ENCODE measurements at places on chromosomes 16 and 17.
A peak's percentile ranks its signal among the peaks of the same experiment; 100 is the strongest.

DNA sequence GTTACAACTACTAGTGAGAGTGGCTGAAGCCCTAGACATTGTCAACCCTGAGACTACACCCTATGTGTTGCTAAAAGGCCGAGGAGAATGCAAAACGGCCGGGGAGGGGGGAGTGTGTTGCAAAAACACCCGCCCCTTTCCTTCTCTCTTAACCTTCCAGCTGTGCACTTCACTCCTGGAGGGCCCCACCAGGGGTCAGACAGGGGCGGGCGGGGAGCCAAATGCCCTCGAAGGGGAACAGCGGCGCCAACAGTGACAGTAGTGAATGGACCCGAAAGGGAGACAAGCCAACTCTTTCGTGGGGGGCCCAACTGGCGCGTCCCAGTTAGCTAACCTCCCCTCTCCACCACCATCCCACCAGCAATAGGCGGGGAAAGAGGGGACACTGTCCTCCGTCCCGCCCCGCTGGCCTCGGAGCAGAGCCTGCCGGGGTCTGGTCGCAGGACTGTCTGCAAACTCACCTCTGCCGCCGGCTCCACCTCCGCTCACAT lies 352 bp downstream of the MARF1 start:
- DNase-seq: peak; percentile 71

GRCh38 chr17:77933777-77934398 lies 24.6 kb upstream of the TNRC6C start:
- no peak for DNase-seq

GRCh38 chr17:32777436-32777835 lies 99.5 kb downstream of the MYO1D start:
- no peak for DNase-seq

- no peak for DNase-seq
These were observed at the start of gene B4GALNT2 for GRCh38 chr17:49132699-49133364. B4GALNT2 (plus strand) TSS chr17:49132769; CDS start chr17:49132793, 24 bp downstream.

DNA sequence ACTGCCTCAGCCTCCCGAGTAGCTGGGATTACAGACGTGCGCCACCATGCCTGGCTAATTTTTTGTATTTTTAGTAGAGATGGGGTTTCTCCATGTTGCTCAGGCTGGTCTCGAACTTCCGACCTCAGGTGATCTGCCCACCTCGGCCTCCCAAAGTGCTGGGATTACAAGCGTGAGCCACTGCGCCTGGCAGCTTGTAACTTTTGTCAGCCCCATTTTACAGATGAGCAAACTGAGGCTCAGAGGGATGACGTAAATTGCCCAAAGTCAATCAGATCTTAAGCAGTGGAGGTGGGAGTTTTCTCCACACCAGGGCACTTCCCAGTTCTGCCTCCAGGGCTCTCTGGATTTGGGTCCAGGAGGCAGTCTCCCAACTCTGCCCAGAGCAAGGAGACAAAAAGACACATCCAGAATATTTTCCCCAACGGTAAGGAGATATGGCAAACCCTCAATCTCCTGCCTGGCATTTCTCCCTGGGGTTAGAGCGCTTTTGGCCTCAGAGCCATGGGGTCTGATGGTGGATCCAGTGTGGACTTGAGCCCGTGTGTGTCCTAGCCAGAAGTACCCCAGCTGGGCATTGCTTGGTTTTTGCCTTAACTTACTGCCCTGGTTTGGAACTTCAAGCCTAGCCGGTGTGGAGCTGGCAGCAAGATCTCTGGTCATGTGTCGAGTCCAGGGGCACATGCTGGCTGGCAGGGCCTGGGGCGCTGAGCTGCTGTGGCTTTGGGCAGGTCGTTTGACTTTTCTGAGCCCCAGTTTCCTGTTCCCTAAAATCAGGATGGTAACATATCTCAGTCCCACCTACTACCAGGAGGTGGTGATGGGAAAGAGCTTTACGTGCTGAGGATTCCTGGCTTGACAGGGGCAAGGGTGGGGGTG lies 3.4 kb downstream of the ADAM11 start:
- no peak for DNase-seq

DNA sequence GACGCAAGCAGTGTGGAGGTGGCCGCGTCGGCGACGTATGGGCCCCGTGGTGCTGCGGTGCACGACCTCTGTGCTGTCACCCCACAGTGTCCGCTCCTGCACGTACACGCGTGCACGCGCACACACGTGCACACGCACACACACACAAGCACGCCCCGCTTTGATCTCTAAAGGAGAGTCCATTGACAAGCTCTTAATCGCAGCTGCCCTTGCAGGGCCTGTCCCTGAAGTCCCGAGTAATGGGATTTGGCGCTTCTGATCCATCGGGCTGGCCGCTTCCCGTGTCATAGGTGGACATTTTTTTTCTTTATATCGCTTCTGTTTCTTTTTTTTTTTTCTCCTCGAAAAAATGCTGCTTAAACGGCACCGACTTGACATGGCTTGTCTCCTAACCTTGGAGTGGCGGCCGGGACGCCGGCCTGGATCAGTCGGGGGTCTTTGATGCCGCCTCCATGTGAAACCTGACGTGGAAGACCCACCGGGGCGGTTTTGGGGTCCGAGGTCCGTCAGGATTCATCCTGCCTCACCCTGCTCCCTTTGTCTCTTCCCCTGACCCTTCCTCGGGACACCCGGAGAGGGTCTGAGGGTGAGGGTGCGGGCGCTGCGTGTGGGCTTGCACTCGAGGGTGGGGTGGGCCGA lies 8.3 kb upstream of the AXIN1 start:
- no peak for DNase-seq

- no peak for DNase-seq
These were observed 12.7 kb downstream of the SEC14L1 start for GRCh38 chr17:77153472-77153871.

- peak; percentile 51 for DNase-seq
These were observed 997 bp downstream of the ACADVL start for GRCh38 chr17:7220593-7221277.

DNA sequence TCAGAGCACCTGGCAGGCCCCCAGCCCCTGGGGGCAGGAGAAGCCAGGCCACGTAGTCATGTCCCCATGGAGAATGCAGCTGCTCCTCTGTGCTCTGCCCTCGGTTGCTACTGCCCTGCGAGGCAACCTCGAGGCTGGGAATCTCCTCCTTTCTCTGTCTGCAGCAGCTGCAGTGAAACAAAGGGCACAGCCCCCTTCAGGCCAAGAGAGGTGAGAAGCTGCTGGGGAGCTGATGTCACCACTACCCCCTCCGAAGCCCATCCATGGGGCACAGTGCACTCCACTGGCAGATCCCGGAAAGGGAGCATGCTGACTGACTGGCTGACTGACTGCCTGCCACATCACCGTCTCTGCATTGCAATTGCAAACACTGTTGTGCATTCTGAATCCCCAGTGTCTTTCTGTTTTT lies 103.7 kb downstream of the GRIN2A start:
- DNase-seq: no peak

- DNase-seq: peak; percentile 70
These were observed 923 bp downstream of the GDPD3 start for GRCh38 chr16:30112197-30113030.

DNA sequence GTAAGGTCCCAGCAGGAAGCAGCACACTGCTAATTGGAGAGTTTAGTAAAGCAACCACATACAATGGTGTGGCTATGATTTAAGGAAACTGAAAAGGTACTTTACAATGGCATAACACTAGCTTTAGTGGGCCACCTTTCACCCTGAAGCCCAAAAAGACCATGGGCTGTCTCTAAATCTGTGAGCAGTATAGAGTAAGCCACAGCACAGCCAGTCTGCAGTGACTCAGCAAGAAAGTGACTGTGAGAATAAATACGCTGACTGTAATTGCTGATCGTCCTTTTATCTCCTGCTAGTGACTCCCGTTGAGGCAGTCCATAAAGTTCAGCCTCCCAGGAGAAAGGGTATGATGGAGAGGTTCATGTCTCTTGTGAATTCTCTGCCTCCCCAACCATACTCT lies 679.8 kb upstream of the KIF2B start:
- no peak for DNase-seq

DNA sequence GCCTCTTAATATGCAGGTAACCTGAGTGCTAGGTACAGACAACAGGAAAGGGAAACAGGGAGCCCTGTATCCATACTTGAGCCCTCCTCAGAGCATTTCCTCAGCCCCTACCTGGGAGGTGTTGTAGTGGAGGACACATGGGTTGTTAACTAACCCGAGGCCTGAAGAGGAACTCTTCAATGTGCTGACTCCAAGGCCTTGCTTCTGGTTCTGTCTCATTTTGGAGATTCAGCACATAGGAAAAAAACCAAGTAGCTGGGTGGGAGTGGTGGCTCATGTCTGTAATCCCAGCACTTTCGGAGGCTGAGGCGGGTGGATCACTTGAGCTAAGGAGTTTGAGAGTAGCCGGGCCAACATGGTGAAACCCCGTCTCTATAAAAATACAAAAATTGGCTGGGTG lies 24.8 kb downstream of the SNX11 start:
- no peak for DNase-seq

DNA sequence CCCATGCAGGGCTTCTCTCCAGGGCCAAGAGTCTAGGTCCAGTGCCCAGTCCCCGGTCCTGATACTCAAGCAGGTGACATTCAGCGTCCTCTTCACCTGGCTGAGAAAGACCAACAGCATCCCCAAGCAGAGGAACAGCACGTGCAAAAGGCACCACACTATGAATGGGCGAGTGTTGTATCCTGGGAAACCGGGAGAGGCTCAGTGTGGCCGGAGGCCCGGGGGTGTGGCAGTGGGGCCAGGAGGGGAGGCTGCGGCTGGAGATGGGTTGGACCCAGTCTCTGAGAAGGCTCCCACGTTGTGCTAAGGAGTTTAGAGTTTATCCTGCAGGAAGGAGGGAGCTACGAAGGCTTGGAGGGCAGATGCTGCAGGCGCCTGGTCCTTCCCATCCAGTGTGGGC lies 13.5 kb downstream of the ABR start:
- no peak for DNase-seq

- no peak for DNase-seq
These were observed 20.7 kb upstream of the GLG1 start for GRCh38 chr16:74627506-74628220.

- no peak for DNase-seq
These were observed 1.7 kb upstream of the KCNJ16 start for GRCh38 chr17:70073310-70073709.

DNA sequence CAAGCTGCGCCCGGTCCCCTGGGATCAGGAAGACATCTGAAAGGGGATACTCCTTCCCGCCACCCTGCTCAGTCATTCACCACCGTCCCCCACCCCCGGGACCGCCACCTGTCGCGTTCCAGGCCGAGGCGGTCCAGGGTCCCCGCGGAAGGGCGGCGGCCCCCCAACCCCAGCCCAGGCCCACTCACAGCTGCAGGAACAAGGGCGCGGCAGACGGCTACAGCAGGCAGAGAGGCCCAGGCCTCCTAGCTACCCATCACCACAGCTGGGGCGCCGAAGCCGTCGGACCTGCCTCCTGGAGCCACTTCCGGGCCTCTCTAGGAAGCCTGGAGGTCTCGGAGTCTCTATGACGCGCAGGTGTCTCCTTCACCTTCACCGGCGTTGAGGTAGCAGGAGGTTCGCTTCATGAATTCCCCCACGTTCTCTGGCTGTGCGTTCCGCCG lies at the start of gene SDR42E1:
SDR42E1 (minus strand) TSS at position 272 of the 443 bp plus-strand sequence. CDS start 10,612 bp downstream, outside the sequence.
- peak; percentile 17 for DNase-seq

GRCh38 chr17:75271233-75271954 lies 363 bp upstream of the MIF4GD start:
- peak; percentile 82 for DNase-seq

DNA sequence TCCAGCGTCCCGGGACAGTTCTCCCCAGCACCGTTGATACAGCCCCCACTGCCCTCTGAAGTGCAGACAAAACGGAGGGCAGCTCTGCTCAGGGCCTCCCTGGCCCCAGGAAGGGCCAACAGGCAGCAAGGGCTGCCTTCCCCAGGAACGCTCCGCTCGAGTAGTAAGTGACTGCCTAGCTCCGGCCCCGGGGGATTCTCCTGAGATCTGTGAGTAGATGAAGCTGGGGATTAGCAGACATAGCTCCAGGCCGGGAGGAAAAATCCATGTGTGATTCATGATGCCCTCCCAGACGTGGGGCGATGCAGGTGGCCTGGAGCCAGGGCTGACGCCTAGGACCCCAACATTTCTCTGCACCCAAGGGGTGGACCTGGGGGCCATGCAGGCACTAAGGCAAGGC lies 85.3 kb downstream of the ENGASE start:
- DNase-seq: no peak

GRCh38 chr17:81902653-81903414 lies 796 bp downstream of the NPB start:
- no peak for DNase-seq

GRCh38 chr16:58563235-58563634 lies 47.9 kb downstream of the SETD6 start:
- no peak for DNase-seq

DNA sequence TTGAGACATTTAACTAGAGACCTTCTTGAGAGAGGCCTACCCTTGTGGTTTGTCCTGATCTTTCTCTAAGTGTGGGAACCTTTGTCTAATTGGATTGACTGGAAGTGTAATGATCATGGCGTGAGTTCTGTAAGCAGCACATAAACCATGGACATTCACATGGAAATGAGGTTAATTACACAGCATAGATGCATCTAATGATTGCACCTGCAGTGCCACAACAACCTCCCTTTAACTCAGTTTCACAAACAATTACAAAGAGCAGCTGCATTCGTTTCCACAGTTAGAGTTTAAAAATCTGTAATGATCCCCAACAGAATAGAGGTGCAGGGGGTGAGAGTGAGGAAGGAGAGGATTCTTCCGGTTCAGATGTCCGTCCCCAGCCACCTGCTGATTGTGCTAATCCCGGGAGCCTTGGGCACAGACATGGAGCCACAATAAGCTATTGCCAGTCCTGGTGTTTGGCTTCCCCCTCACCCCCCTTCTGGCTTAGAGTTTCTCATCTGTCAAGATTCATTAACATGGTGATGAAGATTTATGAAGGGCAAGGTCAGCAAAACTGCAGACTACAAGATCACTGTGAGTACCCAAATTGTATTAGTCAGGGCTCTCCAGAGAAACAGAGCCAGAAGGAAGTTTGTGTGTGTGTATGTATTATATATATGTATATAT lies 659.2 kb upstream of the SOX9 start:
- no peak for DNase-seq

- no peak for DNase-seq
These were observed 10.0 kb downstream of the CES3 start for GRCh38 chr16:66970775-66971720.

DNA sequence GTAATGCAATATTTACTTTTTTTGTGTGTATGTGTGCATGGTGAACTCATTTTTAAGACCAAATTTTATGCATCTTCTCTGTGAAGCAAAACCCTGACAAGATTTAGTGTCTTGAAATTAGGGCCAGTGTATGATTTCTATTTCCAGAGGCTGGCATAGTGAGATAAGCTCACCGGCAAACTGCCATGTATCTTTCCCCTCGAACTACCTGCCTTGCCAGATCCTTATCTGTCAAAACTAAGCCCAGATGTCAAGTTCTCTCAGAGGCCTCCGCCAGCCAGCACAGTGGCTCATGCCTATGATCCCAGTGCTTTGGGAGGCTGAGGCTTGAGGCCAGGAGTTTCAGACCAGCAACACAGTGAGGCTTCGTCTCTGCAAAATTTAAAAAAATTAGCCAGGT lies 10.0 kb downstream of the USP32 start:
- DNase-seq: no peak

- no peak for DNase-seq
These were observed 394.8 kb downstream of the SLC39A11 start for GRCh38 chr17:72697602-72698146.

DNA sequence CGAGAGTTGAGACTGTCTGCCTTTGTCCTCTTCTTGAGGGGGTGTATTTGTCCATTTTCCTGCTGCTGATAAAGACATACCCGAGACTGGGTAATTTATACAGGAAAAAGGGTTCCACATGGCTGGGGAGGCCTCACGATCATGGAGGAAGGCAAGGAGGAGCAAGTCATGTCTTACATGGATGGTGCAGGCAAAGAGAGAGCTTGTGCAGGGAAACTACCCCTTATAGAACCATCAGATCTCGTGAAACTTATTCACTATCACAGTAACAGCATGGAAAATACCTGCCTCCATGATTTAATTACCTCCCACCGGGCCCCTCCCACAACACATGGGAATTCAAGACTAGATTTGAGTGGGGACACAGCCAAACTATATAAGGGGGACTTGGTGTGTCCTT lies 338.2 kb upstream of the TNRC6C start:
- no peak for DNase-seq
